HEK293T (cell line): ENCODE measurements at places on chromosomes 3 and 15.

DNA sequence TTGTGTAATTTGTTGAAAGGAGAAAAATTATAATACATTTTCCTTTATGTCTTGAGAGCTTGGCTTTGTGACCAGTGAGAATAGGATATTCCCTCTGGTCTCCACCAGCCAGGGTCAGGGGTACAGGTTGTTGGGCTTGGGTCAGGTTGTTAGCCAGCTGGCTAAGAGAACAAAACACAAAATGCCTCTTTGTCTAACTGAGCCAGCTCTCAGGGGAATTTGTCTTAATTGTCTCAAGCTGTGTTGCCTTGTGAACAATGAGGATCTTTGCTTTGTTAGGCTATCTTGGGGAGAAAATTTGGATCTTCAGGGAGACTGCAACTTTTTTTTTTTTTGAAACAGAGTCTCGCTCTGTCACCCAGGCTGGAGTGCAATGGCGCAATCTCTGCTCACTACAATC is 17.7 kb upstream of the GK5 start:
- DNase-seq, result no peak

DNA sequence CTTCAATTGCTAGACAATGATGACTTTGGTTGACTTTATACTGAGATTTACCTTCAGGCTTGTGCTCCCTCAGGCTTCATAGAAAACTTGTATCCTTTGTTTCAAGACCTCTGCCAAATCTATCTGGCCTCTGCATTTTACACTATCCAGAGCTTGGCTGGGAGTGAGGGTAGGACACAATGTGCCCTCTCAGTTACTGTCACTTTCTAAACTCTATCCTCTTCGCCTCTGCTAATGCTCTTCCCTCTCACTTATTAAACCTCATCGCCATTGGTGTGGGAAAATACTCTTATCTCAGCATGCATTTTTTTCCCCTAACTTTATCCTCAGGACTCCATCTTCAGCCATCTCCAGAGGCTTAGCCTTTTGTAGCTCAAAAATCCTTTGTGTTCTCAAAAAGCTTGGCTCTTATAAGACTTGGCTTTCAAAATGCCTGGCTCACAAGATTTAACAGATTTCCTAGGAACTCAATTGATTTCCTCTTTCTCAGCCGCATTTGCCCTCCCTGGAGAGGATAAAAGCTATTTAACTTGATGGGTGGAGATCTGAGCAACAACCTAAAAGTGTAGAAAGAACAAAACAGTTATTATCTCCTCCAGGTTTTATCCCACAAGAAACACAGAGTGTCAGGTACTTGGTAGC is 28.3 kb downstream of the SUCNR1 start:
- no peak for DNase-seq

DNA sequence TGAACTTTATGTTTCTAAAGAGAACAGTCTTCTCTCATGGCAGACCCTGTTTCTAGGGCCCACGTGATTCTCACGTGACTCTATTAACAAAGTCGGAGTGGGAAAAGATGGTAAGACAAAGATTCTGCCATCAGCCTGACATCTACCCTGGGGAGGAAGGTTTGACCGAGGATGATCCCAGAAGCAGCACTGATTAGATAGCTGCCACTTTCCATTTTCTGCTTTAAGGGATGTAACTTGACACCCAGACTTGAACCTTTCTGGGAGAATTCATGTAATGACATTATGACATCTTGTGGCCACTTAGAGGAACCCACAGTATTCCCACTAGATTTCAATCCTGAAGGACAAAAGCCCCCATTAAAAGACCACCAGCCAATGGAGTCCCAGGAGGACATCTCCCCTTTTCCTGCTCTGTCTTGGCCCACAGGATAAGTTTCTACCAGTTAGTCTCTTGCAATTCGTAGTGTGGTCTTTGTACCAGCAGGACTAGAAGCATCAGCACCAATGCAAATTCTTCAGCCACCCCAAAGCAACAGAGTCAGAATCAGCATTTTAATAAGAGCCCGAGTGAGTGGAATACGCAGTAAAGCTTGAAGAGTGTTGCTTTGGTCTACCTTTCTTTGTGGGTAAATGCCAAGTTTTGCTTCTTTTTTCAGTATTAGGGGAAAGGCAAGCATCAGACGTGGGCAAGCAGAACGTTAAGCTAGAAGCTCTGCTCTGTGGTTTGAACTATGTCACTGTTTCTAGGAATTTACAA is 480.5 kb upstream of the PROK2 start:
- peak; percentile 15 for DNase-seq

DNA sequence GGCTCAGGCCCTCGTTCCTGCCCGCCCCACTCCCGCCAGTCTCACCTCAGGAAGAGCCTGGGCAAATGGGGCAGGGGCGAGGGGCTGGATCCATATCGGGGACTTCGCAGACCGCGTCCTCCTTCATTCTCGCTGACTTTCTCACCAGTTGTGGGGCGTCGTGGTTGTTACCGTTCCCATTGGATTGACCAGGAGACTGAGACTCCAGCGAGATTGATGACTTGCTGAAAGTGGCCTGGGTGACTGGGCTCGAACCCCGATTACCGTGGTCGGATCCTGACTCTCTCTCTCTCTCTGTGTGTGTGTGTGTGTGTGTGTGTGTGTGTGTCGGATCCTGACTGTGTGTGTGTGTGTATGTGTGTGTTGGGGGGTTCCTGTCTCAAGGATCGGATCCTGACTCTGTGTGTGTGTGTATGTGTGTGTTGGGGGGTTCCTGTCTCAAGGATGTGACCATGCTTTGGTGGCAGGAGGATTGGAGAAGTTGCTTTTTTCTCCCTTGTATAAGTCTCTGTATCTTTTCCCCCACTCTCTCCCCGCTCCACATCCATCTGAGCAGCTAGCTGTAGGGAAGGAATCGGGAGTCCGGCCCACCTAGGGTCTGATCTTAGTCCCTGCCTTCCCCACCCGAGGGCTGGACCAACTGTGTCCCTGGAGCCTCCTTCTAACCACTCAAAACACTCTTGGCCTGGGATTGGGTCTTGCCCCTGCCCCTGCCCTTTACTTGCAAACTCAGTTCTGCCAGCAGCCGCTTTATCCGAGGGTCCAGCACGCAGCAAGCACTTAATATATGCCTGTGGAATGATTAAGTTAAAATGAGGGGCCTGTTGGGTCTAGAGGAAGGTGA is 603 bp downstream of the PLEKHO2 start:
- DNase-seq, result no peak

GRCh38 chr3:25831578-25831977 is 41.7 kb downstream of the OXSM start:
- DNase-seq, result peak; percentile 20

GRCh38 chr3:164940745-164941144 is 137.6 kb downstream of the SI start:
- DNase-seq, result no peak

GRCh38 chr15:40796512-40796911 is 10.4 kb upstream of the ZFYVE19 start:
- DNase-seq, result no peak

- no peak for DNase-seq
Measured at GRCh38 chr3:134242649-134243617, 7.7 kb downstream of the RYK start.

GRCh38 chr3:155835341-155836071 is 18.7 kb downstream of the SLC33A1 start:
- no peak for DNase-seq

DNA sequence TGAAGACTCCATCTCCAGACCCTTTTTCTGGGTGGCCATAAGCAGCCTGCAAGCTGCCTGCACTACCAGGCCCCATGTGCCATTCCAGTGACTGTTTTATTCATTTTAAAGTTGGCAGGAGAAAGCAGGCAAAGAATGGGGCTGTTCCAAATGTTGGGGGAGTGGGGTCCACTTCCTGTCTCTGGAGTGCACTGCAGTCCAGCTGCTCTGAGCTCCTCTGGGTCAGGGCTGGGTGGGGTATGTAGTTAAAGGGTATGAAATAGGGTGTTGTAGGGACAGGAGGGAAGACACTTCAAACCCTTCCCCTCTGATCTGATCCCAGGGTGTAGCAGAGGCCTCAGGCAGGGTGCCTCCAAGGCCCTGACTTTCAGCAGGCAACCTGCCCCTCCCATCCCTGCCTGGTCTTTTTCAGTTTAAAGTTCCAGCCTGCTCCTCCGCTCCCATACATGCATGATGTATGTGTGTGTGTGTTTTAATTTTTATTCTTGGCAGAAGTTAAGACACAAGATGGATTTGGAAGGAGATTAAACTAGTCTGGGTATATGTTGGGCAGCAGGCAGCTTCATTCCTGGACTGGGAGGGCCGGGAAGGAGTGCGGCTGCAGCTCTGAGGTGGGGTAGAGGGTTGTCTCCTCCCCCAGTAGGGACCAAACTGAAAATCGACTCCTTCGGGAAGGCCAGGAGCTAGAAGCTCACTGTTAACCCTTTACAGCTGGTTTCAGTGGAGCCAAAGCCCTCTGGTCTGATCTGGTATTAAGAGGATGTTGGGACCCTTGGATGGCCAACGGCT is 17.3 kb downstream of the BOC start:
- no peak for DNase-seq

GRCh38 chr15:69943637-69944036 is 154.1 kb downstream of the TLE3 start:
- DNase-seq, result no peak

DNA sequence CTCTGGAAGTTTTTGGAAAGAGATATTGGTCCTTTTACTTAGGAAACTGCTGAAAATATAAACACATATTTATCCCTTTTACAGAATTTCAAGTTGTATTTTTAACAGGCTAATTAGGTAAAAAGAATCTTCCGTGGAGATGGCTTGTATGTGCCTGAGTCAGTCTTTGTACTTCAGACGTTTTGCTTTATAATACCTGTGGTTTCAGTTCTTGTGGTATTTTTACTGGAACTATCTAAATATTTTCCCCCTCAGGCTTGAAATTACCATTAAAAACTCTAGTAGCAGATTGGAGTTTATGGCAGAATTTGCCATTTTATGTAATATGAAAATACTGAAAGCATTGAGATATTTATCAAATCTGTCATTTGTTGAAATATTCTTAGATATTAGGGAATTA is 151.6 kb upstream of the CGNL1 start:
- DNase-seq, result no peak
